ENCODE measurements at places on chromosomes 6 and 20.

GRCh38 chr20:48808382-48809034 is 19.3 kb downstream of the PREX1 start:
- DNase-seq = no peak

DNA sequence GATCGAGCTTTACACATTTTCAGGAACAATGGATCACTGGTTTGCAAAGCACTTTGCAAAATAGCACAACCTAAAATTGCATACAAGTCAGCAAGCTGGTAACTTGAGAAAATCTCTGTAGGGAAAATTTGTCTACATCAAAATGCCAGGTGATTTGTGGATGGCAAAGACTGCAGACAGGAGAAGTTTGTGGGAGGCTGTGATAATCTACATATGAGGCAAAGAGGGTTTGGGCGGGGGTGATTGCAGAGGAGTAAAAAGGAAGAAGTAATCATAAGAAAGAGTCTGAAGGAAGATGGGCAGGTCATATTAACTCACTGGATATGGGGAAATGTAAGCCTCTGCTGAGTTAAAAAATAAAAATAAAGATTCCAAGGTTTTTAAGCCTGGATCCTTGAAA is 166.3 kb upstream of the STXBP5 start:
- DNase-seq = no peak

DNA sequence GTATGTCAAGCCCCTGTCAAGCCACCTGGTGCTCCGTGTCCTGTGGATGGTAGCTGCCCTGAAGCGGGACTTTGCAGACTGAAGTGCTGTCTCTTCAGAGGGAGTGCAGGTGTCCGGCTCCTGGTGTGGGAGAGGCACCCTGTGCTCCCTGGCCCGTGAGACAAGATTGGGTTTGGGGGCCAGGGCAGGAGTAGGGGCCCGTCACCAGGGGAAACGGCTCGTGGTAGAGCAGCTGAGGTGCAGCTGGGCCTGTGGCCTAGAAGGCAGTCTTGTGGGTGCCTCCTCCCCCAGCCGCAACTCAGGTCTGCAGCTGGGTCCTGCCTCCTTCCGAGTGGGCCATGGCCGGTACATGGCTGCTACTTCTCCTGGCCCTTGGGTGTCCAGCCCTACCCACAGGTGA is at the start of gene PTCRA:
TSS of gene PTCRA (plus strand) at position 322 of the 400 bp plus-strand sequence. CDS start at position 339, 17 bp downstream.
- no peak for DNase-seq

GRCh38 chr6:51025082-51025777 is 206.6 kb downstream of the TFAP2B start:
- no peak for DNase-seq

DNA sequence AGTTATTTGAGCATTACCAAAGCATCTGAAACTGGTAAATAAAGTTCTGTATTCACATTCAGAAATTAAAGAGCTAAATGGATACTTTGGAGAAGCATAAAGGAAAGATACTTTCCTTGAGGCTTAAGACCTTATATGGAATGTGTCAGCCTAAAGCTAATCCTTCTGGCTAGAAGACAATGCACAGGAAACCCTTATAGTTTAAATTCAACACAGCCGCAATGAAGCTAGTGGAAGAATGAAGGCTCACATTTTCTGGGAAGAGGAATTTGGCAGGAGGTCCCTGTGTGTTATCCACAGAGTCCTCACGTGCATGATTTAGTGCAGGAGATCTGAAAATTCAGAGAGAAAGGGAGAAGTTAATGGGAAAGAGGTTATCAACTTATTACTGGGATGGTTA is 21.5 kb upstream of the CHD6 start:
- DNase-seq = no peak

- no peak for DNase-seq
Measured at GRCh38 chr20:32034581-32035425, 17.2 kb upstream of the HCK start.

- DNase-seq = no peak
Measured at GRCh38 chr6:73954881-73955280, 258.9 kb downstream of the CD109 start.

DNA sequence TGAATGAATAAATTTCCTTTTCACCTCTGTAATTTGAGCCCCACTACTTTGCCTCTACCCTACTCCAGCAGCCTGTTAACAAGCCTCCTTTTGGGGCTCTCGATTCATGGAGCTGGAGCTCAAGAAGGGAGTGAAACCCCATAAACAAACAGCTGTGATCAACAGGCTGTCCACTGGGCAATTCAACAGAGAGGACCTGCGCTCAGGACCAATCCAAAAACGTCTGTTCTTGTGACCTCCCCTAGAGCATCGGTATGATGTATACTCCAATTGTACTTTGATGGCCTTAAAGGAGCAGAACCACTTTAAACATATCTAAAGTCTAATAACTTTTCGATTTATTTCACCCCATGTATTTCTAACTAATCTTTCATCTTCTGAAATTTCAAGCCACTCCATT is 37.4 kb downstream of the HIVEP2 start:
- no peak for DNase-seq

DNA sequence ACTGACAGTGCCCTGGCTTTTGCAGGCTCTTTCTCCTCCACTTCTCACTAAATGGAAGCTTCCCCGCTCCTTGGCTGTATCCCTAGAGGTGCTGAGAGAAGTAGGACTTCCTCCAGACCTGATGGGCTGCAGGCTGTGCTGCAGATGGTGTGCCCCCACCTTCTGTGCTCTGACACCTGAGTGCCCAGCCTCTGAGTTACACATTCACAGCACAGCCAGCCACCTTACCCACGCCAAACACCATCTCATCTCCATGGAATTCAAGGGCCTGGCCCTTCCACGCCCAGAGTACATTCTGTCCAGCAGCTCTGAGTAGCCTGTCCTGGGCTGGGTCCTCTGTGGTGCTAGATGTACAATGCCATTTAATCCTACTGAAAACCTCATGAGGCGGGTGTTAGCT is 5.3 kb downstream of the SFTA2 start:
- no peak for DNase-seq

DNA sequence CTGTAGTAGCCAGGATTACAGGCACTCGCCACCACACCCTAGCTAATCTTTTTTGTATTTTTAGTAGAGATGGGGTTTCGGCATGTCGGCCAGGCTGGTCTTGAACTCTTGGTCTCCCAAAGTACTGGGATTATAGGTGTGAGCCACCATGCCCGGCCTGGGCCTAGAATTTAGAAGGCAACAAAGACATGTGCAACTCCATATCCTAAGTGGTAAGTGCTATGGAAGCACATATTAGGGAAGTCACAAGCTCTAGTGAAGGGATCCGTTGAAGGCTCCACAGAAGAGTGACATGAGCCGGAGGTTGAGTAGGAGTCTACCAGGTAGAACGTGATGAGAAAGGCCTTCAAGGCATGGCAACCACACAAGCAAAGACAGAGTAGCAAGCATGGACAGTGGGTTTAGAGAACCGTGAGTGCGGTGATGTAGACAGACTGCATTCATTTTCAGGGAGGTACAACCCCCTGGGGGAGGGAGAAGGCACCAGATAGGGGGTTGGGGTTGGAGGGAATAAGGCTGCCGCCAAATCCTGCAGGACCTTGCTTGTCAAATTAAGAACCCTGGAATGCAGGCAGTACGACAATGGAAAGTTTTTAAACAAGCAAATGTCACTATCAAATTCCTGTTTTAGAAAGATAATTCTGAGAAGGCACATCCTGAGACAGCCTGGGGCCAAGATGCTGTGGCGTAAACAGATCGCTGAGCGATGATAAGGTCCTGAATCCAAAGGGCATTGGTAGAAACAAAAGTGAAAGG is 50.2 kb downstream of the ARHGAP18 start:
- DNase-seq = no peak

GRCh38 chr6:144215402-144215931 is 65.2 kb downstream of the STX11 start:
- peak; percentile 55 for DNase-seq

- no peak for DNase-seq
Measured at GRCh38 chr6:13400772-13401171, 72.4 kb upstream of the TBC1D7 start.

GRCh38 chr6:7241709-7242645 is 71.0 kb downstream of the SSR1 start:
- no peak for DNase-seq

DNA sequence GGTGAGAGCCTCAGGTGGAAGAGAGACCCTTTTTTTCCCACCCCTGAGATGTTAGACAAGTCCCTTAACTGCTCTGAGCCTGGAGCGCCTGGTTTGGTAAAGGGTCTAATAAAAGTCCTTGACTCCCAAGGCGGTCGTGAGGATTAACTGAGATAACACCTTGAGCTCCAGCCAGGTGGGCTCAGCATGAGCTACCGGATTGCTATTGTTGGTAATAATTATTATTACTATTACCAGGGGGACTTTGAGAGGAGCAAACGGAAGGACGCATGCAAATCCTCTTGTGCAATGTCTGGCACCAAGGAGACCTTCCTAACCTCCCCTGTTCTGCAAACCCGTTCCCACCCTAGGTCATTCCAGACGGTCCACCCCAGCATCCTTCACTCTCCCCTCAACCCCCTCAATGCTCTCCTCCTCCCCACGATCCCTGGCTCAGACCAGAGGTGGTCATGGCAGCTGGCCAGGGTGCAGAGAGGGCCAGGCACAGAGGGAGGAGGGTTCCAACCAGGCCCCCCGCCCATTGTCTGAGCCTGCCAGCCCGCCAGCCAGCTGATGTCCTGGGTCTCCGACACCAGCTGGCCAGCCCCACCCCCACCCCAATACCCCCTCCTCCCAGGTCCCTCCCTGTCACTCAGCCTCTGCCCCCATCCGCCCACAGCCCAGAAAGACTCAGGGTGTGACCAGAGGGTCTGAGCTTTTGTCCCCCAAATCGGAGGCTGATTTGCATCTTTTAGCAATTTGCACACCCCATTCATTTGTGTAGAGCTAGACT is 14.3 kb upstream of the CBFA2T2 start:
- DNase-seq = no peak

GRCh38 chr6:45105170-45105820 is 222.8 kb upstream of the RUNX2 start:
- no peak for DNase-seq

DNA sequence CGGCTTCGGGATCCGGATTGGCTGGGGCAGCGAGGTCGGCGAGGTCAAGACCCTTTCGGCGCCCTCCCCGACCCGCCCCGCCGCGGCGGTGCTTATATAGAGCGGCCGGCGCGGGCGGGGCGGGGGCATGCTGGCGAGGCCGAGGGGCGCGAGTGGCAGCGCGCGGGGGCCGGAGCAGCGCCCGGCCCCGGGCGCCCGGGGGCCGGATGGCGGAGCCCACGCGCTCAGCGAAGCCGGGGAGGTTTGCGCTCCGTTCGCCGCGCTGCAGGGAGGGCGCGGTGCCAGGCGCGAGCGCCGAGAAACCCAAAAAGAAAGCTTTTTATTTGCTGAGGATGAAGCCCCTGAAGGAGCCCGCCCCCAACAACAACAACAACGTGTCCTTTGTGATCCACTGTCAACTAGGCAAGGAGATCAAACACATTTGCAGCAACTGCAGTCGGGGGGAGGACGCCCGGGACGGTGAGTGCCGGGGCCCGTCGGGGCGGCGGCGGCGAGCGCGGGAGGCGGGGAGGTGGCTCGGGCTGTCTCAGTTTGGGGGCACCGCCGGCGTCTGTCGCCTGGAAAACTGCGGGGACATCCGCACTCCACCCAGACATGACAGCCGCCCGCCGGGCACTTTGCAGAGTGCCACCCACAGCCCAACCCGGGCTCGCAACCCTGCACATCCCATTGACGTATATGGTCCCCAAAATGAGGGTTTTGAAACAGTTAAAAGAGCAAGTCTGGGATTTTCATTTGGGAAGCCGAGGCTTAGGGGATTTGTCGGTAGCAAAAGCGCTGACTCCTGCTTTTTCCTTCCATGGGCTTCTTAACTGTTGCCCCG is 297.3 kb downstream of the PHACTR1 start:
- DNase-seq = peak; percentile 4

All from umbilical cord (tissue), 2 donors.